ENCODE measurements at places on chromosomes 11 and 22. TPM values are rescaled to one million over a fixed set of nuclear protein-coding genes. Genes with fewer than 3 reads are reported as not detected.

- no peaks in the 10 kb centered on the region for H3K36me3 ChIP-seq
- no peaks in the 10 kb centered on the region for H3K27me3 ChIP-seq
- no peaks in the 10 kb centered on the region for H3K4me1 ChIP-seq
- DNase-seq = no peak
These were observed 16.2 kb upstream of the ACER3 start for GRCh38 chr11:76844511-76844910.

- no peaks in the 10 kb centered on the region for H3K27me3 ChIP-seq
- peak overlapping the region; percentile 97 for H3K27ac ChIP-seq
- peak overlapping the region; percentile 84 for H3K4me3 ChIP-seq
These were observed 536 bp downstream of the YWHAH start for GRCh38 chr22:31944700-31945442.

- H3K27me3 ChIP-seq = no peaks in the 10 kb centered on the region
- H3K4me1 ChIP-seq = peaks cover 31% of the 10 kb centered on the region
- H3K4me3 ChIP-seq = no peak overlapping the region
- DNase-seq = no peak
- H3K27ac ChIP-seq = no peak overlapping the region
- peaks cover 63% of the 10 kb centered on the region for H3K36me3 ChIP-seq
These were observed 7.2 kb downstream of the PHOX2A start for GRCh38 chr11:72236774-72237111.

DNA sequence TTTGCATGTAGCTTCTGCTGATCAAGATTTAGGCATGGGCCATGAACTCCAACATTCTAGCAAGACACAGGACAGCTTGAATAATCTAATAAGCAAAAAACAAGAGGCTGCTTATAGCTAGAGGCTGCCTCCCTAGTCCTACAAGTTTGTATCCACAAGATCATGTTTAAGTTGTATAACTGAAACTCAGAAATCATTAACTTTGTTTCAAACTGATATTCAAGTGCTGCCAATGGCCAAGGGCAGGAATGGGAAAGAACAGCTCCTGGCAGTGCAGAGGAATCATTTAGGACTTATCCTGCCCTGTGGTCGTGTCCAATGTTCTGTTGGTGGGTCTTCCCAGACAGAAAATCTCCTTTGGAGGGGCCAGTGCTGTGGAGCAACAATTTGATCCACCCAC, 209.6 kb upstream of the DDI1 start:
- no peaks in the 10 kb centered on the region for H3K36me3 ChIP-seq
- no peak overlapping the region for H3K4me3 ChIP-seq

GRCh38 chr22:43435851-43436811, 24.3 kb downstream of the MPPED1 start:
- no peaks in the 10 kb centered on the region for H3K27me3 ChIP-seq
- no peak overlapping the region for H3K27ac ChIP-seq
- H3K4me1 ChIP-seq = no peaks in the 10 kb centered on the region
- DNase-seq = no peak
- no peak overlapping the region for H3K4me3 ChIP-seq

GRCh38 chr11:70671083-70671482, 272.8 kb downstream of the CTTN start:
- H3K27ac ChIP-seq = no peak overlapping the region
- H3K27me3 ChIP-seq = no peaks in the 10 kb centered on the region
- DNase-seq = no peak

DNA sequence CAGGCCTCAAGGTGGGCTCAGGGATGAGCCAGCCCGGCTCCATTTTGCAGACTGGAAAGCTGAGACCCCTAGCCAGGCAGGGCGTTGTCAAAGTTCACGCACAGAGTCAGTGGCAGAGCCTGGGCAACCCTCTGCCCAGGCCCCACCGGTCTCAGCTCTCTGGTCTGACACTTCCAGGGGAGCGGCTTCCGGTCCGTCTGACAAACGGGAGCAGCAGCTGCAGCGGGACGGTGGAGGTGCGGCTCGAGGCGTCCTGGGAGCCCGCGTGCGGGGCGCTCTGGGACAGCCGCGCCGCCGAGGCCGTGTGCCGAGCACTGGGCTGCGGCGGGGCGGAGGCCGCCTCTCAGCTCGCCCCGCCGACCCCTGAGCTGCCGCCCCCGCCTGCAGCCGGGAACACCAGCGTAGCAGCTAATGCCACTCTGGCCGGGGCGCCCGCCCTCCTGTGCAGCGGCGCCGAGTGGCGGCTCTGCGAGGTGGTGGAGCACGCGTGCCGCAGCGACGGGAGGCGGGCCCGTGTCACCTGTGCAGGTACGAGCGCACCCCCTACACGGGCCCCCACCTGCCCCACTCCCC, 36.0 kb downstream of the CD6 start:
- H3K36me3 ChIP-seq = no peaks in the 10 kb centered on the region
- peak overlapping the region; percentile 36 for H3K4me3 ChIP-seq
- H3K27ac ChIP-seq = no peak overlapping the region
- peaks cover 25% of the 10 kb centered on the region for H3K27me3 ChIP-seq
- peaks cover 29% of the 10 kb centered on the region for H3K4me1 ChIP-seq

GRCh38 chr11:104776501-104777170, 121.6 kb downstream of the CASP12 start:
- H3K36me3 ChIP-seq = no peaks in the 10 kb centered on the region
- DNase-seq = no peak
- no peaks in the 10 kb centered on the region for H3K27me3 ChIP-seq
- no peak overlapping the region for H3K4me3 ChIP-seq
- no peak overlapping the region for H3K27ac ChIP-seq

GRCh38 chr22:29147331-29147899, 58.3 kb upstream of the EMID1 start:
- H3K27me3 ChIP-seq = no peaks in the 10 kb centered on the region
- peaks cover 30% of the 10 kb centered on the region for H3K36me3 ChIP-seq
- no peak overlapping the region for H3K27ac ChIP-seq
- H3K4me3 ChIP-seq = no peak overlapping the region
- DNase-seq = no peak

DNA sequence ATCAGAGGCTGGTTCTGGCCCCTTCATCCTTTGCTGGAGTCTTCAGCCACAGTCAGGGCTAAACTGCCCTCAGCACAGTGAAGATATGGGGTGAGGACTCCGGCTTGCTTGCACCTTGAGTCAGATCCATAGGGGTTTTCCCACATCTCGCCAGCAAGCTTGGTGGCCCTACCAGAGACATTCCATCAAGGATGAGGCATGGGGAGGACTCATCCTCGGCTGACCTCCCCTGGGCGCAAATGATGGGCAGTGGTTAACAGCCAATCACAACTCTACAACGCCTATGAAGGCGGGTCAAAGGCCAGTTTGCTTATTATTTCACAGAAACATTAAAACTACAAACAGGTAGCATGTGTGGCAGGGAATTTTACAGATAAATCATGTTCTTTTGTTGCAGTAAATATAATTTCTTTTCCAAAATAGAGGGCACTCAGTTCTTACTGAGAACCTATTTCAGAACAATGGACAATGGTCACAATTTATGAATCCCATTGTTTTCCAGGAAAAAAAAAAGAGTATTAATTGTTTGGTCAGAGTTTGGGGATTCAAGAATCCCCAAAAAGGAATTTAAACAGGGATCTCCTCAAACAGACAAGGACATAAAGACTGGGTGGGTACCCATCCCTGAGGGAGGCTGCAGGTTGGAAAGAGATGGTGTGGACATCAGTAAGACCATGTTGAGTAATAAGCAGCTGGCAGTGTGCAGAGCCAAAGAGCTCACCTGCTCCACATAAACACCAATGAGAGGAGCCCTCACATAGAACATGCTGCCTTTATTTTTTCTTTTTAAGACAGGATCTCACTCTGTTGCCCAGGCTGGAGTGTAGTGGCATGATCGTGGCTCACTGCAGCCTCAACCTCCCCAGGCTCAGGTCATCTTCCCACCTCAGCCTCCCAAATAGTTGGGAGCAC, 14.8 kb downstream of the PLAAT3 start:
- H3K4me1 ChIP-seq = peaks cover 4% of the 10 kb centered on the region
- H3K27me3 ChIP-seq = no peaks in the 10 kb centered on the region
- no peaks in the 10 kb centered on the region for H3K36me3 ChIP-seq
- DNase-seq = no peak
- no peak overlapping the region for H3K27ac ChIP-seq

DNA sequence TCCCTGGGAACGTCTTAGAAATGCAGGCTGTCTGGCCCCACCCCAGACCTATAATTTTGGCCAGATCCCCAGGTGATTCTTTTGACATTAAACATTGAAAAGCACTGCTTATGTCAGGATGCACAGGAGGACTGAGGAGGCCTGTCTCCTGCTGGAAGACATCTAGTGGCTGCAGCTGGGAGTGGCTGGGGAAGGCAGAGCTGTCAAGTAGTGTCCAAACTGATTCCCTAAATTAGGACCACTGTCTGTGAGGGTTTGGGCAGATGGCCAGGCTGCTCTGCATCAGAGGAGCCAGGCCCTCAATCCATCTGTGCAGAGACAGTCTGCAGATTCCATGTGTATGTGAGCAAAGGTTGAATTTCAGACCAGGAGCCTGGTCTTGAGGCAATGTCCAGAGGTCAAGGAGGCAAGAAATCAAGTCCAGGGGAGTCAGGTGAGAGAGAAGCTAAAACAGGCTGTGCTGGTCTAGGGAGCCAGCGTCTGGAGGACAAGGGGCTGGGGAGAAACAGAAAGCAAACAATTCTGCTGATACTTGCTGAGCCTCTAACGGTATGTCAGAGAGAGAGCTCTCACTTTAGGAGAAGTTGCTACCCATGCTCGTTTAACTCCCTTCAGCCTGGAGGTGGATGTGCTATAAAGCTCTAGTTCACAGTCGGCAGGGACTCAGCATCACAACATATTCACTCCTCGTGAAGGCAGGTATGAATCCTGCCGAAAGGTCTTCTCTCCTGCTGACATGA, 15.3 kb upstream of the SYTL2 start:
- peak; percentile 15 for DNase-seq
- no peak overlapping the region for H3K27ac ChIP-seq
- H3K4me1 ChIP-seq = no peaks in the 10 kb centered on the region
- no peak overlapping the region for H3K4me3 ChIP-seq
- H3K36me3 ChIP-seq = no peaks in the 10 kb centered on the region

GRCh38 chr11:115590254-115590653, 86.0 kb upstream of the CADM1 start:
- H3K36me3 ChIP-seq = no peaks in the 10 kb centered on the region
- DNase-seq = no peak
- H3K27me3 ChIP-seq = no peaks in the 10 kb centered on the region
- no peak overlapping the region for H3K4me3 ChIP-seq
- H3K4me1 ChIP-seq = no peaks in the 10 kb centered on the region
- no peak overlapping the region for H3K27ac ChIP-seq

DNA sequence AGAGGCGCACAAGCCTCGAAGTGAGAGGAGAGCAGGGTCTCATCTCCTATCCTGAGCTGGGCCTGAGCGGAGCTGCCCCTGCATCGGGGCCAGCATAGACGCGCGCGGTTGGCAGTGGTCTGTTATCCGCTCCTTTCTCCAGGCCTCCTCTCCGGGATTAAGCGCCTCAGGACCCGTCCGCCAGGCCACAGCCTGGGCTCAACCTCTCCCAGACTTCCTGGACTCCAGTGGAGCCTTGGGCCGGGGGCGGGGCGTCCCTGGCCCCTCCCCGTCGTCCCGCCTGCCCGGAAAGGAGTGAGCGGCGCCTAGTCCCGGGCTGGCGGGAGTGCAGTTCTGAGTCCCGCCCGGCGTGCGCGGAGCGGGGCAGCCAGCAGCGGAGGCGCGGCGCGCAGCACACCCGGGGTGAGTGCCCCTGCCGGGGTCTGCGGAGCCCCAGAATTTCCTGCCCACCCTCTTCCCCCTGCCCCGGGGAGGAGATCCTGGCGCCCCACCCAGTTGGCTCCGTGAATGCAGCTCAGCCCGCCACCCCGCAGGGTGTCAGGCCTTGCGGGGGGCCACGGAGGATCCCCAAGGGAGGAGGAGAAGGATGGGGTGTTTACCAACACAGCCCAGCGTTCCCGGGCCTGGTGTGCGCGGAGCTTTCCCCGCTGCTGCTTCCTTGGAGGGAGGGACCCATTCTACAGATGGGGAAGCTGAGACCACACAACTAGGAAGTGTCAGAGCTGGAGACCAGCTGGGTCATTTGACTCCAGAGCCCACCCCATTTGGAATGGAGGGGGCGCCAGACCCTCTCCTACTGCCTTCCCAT, at the start of gene TCIRG1:
Gene TCIRG1 (plus strand): TSS at position 308 of the 808 bp plus-strand sequence. CDS start 2,247 bp downstream, outside the sequence.
- H3K27ac ChIP-seq = peak within 1 kb of the TSS; percentile 94
- DNase-seq = peak; percentile 84
- H3K4me1 ChIP-seq = no peaks in the 10 kb centered on the region
- H3K4me3 ChIP-seq = peak within 1 kb of the TSS; percentile 71
- H3K36me3 ChIP-seq = peaks cover 53% of the 10 kb centered on the region
- H3K27me3 ChIP-seq = no peaks in the 10 kb centered on the region

GRCh38 chr22:19877626-19878339, 23.1 kb upstream of the GNB1L start:
- no peak overlapping the region for H3K27ac ChIP-seq
- H3K4me1 ChIP-seq = no peaks in the 10 kb centered on the region
- H3K36me3 ChIP-seq = peaks cover 40% of the 10 kb centered on the region
- DNase-seq = no peak

DNA sequence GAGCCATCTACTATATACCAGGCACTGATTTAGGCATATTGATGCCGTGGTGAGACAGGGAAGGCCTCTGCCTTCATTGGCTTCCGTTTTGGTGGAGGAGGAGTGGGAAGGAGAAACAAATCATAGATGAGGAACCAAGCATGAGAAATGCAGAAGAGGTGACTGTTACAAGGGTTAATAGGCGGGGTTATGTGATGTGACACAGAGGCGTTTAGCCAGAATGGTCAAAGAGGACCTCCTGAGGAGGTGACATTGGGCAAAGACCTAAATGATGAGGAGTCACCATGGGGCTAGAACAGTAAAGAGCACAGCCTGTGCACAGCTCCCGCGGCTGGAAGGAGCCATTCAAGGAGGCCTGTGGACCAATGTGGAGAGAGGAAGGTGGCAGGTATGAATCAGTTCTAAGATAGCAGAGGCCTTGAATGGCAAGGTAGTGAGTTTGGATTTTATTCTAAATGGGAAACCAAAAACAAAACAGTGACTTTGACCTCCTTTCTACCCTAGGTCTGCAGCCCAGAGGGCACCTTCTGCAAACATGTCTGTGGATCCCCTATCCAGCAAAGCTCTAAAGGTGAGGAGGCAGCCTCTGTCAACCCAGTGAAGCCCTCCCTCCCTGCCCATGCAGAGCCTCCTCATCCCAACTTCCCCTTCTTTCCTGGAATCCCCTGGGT, 11.7 kb downstream of the MAFF start:
- DNase-seq = no peak
- no peaks in the 10 kb centered on the region for H3K36me3 ChIP-seq
- H3K4me3 ChIP-seq = no peak overlapping the region
- H3K27me3 ChIP-seq = no peaks in the 10 kb centered on the region

Gene APOL1
- 10.0 TPM for total RNA-seq

Gene C11orf71
- 3.3 TPM for total RNA-seq

Gene SHANK2
- total RNA-seq = 1.7 TPM

Gene ASCL2
- 2.7 TPM for total RNA-seq

Gene RBMXL2
- not detected for total RNA-seq

Gene OR51E2
- 0.20 TPM for total RNA-seq
